ENCODE measurements at places on chromosomes 6 and 20.

DNA sequence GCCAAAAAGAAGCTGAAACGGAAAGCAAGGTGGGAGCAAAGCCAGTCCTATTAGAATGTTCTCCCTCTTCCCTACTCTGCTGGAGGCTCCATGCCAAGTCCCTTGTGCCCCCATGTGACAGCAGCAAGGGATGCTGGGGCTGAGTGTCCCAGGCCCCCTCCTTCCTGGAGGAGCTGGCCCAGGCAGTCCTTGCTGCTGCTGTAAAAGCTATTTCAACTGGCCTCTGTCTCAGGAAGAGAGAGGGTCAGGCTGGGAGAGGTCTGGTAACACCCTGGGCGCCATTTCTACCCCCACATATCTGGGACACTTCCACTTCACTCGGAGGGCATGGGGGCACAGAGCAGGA, 25.0 kb downstream of the TTBK1 start:
- DNase-seq = no peak

DNA sequence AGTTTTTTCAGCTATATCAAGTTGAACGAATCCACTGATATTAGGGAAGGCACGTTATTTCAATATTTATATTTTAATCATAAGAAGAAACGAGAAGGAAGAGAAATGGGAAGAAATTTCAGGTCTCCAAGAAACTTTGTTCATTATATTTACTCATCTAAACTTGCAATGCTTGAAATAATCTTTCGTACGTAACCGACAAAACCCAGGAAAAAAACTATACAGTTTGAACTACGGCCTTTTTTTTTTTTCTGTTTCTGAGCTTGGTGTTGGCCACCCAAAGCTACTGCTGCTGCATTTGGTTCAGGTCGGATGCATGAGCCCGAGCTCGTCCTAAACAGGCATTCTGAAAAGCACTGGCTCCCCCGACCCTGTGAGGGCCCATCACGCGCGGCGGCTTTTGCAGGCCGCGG, 548 bp downstream of the PERP start:
- no peak for DNase-seq

DNA sequence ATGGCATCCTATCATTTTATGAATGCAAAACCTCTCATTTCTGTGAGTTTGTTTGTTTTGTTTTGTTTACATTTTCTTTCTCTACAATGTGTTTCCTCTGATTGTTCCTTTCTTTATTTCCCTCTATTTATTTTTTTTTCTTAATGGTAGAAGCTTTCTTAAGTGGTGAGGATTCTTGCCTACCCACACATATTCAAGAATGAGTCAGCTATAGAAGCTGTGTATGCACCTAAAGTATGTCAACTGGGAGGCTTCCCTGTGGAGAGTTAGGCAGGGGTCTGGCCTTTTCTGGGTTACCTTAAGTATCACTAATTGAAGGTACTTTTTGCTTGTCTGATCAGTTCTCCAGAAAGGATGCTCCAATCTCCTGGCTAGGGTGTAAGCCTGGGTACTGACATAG, 354.0 kb downstream of the ESR1 start:
- no peak for DNase-seq

DNA sequence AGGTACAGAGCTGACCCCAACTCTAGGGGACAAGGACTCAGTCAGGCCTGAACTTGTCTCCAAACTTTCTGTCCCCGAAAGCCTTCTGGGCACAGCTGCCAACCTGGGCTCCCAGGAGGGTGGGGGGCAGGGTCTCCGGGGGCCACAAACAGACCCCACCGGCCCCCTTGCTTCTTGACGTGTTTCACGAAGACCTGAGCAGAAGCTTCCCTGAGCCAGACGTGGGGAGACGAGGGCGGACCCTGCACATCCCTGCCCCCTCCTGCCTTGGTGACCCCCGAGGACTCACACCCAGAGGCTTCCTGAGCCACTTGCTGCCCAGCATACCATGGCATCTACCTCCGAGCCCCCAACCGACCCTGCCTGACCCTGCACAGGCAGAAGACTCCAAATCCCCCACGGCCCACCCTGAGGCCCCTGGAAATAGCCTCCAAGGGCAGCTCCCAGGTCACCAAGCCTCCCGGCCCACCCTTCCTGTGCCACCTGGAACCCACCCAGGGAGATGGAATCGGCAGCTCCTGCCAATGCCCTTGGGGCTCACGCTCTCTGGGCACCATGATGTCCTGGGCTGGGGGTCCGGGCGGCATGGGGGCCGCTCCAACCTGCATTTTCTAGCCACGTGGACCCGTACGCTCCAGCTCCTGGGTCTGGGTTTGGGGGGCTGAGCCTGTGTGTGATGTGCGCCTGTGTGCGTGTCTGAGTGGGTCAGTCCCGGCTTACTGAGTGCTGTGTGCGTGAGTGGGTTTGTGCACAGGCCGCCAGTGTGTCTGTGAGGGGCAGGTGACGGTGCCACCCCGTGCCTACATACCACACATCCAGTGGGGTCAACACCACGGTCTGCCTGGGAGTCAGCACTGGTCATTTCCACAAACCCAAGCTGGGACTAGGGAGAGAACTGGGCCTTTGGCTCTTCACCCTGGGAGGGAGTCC, 2.5 kb upstream of the PTK6 start:
- no peak for DNase-seq

DNA sequence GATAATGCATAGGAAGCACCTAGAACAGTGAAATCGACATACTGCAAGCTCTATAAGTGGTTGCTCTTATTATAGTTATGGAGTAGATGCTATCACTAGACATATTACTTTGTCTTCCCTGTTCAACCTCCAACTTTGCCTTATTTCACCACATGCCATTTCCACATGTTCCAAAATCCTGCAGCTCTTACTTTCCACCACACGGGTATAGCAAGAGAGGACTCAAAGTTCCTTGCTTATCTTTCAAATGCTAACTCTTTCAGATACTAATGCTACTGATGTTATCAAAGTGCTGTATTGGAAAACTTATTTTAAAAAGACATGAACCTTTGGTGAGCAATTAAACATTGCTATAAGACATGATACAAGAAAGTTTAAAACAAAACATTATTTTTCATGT, 1130.1 kb downstream of the HACE1 start:
- DNase-seq = no peak

DNA sequence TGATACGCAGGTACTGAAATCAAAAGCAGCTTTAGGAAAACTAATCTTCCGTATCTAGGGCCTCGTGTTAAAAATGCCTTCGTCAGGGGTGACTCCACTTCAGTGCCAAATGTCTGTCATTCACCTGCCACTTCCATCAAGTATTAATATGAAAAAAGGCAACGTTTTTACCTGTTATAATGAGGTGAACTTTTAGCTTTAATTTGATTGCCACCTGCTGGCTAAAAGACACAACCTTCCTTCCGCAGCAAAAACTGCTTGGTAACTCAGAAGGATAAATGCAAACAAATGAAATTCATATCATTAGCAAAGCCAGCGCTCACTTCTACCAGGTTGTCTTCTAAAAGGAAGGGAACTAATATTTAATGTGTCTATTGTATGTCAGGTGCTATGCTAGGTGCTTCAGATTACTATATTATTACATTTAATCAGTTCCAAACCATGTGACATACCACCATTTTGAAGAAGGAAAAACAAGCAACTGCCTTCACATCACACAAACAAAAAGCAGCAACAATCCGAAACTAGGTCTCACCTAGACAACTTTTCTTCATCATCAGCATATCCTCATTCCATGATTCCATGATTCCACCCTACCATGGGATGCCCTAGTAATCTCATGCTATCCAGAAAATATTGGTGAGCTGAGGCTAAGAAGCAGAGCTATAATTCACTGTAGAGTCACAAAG, 20.6 kb upstream of the ARHGAP18 start:
- no peak for DNase-seq

DNA sequence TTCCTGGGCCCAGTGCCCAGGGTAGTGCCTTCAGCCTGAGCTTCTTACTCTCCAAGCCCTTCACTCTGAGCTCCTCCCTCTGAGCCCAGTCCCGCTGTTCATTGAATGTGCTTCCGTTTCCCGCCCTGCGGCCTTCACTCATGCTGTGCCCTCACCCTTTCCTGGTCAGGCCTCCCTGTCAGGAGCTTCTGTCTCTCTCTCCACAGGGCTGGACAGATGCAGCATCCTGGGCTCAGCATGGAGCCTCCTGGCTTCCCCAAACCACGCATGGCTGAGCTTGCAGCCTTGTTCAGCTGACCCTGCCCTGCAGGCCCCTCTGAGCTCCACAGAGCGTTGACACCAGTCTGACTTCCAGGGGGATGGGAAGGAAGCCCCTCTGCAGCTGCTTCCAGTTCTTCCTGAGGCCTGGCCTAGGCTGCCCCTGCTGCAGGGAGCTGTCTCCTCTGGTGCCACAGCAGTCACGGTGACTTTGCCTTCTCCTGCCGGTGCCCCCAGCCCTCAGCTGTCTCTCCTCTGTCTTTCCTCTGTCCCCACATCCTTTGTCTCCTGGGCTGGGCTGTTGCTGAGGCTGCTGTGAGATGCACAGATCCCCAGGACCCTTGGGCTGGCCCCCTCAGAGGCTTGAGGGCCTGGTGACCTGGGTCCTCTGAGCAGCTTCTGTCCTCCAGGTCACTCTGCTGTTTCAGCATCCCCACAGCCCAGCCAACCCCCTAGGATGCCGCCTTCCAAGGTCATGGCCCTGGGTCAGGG, 7.9 kb upstream of the MYT1 start:
- no peak for DNase-seq

DNA sequence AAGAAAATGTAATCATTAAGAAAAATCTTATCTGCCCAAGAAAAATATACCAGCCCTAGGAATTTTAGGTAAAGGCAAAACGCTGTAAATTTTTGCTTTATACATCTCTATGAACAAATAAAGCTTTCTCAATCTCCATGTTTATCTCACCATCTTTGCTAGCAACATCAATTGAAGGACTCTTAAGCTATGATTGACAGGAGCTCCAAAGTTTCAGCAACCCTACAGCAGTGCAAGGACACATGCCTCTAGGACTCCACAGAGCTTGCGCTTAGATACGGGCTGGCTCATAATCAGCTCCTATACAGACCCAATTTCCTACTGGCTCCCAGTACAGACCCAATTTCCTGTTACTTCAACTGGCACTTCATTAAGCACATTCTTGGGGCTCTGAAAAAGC, 4.3 kb downstream of the NANP start:
- DNase-seq = no peak

GRCh38 chr20:63148696-63149095, 67.2 kb downstream of the YTHDF1 start:
- no peak for DNase-seq

DNA sequence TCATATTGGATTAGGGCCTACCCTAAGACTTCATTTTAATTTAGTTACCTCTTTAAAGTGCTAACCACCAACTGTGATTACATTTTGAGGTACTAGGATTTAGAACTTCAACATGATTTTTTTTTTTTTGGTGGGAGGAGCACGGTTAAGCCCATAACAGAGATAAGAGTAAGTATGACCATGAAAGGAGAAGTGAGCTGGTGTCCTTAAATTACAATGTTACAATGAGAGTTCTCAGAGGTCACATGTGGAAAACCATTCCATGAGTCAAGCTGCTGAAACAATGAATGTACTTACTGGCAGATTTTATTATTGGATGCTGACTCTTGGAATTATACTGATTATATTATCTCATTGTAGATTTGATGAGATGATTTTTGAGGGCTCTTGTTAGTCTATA, 779.3 kb upstream of the CITED2 start:
- no peak for DNase-seq

DNA sequence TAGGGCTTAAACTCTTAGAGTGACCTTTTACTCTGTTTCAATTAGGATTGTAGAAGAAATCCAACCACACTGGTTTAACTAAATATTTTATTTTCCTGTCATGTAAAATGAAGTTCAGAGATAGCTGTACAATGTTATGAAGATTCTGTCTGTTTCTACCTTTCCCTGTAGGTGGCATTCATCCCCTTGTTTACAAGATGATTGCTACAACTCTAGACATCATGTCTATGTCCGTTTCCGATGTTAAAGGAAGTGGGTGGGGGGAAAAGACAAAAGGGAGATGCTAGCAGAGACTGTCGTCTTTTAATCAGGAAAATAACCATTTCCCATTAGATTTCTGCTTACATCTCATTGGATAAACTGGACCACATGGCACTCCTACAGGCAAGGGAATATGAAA, 30.9 kb upstream of the RIMS1 start:
- no peak for DNase-seq

DNA sequence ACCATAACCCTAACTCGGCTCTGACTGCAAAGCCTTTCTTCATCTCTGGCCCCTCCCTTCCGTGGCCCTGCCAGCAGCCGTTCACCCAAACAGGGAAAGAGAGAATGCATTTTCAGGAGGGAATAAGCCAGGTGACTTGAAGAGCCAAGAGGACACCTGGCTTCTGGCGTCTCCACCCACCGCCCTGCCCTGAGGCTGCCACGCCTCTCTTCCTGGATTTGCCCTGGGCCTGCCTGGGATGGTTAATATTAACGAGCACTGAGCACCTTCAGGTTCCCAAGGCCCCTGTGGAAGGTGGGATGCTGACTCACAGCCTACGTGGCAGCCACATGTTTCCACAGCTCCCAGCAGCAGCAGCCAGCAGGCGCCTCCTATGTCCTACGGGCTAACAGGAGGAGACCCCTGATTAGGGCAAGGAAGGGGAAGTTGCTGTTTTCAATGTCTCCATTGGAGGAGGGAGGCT, 138.0 kb upstream of the RREB1 start:
- no peak for DNase-seq

GRCh38 chr6:7725412-7725811, 487 bp upstream of the BMP6 start:
- no peak for DNase-seq
